RKO (cell line): ENCODE measurements at places on chromosomes 16 and 17.

GRCh38 chr17:58120195-58120822 is 27.9 kb upstream of the OR4D1 start:
- DNase-seq: peak; percentile 67

DNA sequence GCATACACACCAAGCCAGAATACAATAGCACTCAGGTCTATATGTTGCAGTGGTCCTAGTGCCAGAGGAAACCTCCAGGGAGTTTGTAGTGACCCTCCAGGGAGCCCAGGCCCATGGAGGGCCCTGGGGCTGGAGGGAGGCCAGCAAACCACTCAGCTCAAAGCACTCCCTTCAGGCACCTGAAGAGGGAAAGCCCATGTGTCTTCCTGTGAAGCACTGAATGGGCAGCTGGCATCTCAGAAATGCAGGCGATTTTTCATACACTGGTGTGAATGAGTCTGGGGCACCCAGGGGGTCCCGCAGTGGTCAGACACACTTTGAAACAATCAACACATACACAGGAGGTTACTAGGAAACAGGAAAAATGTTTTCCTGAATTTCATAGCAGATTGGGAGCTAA is 12.8 kb downstream of the TBC1D26 start:
- DNase-seq: no peak

GRCh38 chr16:25692351-25692741 is 587 bp downstream of the HS3ST4 start:
- no peak for DNase-seq

- DNase-seq: no peak
Observed at GRCh38 chr16:57383276-57384247, 11.3 kb downstream of the CX3CL1 start.

DNA sequence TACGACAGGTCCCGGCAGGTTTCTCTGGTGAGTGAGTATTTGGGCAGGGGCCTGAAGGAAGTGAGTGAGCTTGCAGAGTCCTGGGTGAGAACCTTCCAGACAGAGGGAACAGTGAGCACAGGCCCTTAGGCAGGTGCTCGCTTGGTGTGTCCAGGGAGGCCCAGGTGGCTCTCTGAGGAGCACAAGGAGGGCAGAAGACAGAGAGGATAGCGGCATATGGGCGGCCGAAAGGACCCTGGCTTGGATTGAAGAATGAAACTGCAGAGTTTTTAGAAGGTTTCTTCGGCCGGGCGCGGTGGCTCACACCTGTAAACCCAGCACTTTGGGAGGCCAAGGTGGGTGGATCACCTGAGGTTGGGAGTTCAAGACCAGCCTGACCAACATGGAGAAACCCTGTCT is 6.7 kb downstream of the DRG2 start:
- DNase-seq: no peak

GRCh38 chr17:38349097-38349730 is 2.4 kb upstream of the SOCS7 start:
- DNase-seq: peak; percentile 84

DNA sequence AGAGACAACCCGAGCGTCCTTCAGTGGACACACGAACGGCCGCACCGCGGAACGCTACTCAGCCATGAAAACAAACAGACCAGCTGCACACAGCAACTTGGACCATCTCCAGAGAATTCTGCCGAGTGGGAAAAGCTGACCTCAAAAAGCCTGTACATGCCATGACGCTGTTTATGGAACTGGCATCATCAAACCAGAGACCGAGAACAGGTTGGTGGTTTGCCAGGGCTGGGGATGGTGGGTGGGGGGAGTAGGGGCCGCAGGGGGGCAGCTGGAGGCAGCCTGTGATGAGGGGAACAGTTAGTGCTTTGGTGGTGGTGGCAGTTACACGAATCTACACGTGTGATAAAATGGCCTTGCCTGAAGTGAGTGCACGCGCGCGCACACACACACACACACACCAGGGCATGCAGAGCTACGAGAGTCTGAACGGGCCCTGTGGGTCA is 169.8 kb downstream of the LAT start:
- DNase-seq: no peak

DNA sequence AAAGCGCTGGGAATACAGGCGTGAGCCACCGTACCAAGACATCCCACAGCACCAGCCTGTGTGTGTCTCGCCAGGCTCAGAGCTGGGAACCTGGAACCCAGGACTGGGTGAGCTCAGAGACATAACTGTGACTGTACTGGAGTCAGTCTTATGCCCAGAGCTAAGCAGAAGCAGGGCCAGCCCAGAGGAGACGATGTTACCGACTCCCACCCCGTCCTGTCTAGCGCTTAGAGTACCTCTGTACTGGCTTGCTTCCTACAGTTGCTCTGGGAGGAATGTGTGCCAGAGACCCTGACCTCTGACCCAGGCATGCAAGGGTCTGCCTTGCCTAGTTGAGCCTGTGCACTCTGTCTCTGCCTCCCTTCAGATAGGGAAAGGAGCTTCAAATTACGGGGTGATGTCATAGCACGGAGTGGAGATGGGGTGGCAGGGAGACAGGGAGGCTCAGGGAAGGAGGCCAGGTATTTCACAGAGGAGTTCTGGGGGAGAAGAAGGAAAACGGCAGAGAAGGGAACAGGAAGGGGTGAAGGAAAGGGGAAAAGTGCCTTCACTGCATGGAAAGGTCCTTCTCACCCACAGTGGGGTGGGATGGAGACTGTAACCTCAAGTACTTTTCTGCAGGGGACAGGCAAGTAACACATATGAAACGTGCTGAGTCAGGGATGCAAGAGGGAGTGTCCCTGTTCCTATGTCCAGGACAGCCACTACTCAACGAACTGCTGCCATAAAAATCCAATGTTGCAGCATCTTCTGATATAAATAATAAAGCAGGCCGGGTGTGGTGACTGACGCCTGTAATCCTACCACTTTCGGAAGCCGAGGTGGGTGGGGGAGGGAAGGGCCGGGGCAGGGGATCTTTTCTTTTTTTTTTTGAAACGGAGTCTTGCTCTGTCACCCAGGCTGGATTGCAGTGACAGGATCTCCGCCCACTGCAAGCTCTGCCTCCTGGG is 5.8 kb upstream of the ARMC5 start:
- peak; percentile 31 for DNase-seq

- no peak for DNase-seq
Observed at GRCh38 chr16:65312071-65312470, 190.2 kb upstream of the CDH11 start.

DNA sequence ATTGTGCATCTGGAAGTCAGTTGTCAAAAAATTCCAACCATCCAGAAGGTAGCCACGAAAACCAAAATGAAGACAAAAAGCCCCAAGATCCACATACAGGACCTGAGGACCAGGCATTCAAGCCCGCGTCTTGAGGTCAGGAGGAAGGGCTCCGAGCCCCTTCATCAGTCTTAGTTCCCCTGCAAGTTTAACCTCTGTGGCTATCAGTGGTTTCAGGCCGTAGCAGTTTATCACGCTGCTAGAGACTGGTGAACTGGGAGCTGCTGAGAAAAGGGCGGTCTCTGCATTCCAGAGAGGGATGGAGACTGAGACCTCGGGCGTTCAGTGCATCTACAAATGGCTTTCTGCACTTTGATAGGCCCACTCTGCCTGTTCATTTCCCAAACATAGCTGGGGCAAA is 70.6 kb downstream of the IRF8 start:
- no peak for DNase-seq

GRCh38 chr17:63533433-63534077 is 10.4 kb downstream of the KCNH6 start:
- DNase-seq: no peak

DNA sequence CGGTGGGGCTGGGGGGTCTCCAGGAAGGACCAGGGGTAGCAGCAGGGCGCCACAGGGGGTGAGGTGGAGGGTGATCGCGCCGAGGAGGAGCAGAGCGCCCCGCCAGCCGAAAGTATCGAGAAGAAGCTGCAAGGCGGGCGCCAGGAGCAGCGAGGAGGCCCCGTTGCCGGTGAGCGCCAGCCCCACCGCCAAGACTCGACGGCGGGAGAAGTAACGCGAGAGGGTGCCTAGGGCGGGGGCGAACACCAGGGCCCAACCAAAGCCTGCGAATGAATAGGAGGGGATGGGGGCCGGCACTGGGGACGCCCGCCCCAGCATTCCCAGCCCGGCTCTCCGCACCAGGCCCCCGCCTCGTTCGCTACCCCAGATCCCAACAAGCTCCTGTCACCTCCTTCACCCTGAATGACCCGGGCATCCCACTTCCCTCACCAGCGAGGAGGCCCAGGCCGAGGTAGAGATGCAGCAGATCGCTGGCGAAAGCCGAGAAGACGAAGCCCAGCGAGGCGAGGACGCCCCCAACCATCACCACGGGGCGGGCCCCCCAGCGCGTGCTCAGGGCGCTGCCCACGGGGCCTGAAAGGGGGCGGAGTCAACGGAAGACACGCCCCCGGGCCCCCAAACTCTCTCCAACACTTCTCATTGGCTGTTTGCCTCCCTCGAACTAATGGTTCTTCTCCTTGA is 1.3 kb downstream of the SLC16A11 start:
- DNase-seq: no peak

DNA sequence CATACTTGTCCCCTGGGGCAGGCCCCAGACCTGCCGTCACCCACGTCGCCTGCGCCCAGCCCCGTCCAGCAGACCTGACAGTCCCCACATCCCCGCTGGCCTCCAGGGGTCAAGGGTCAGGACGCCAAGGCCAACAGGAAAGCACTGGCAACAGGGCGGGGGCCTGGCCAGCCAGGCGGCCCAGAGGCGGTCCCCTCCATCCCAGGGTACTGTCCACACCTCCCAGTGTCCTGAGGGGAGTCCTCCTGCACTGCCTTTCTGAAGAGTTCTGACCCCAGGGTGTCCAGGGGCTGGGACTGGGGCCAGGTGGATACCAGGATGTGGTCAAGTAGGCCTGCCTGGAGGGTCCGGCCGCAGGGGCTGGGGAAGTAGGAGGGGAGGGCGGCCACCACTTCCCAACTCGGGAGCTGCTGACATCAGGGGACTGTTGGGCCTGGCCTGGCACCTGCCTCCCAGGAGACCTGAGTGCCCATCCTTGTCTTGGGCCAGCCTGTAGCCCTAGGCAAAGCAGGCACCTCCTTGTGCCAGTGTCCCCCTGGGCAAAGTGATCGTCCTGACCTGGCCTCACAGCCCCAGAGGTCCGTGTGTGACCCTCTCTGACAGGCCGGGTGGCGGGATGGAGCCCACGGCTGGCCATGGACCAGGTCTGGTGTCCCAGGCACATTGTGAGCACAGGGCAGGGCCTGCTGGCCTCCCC is 6.7 kb upstream of the AXIN1 start:
- no peak for DNase-seq

- DNase-seq: no peak
Observed at GRCh38 chr16:69116256-69116875, 10.9 kb downstream of the HAS3 start.

DNA sequence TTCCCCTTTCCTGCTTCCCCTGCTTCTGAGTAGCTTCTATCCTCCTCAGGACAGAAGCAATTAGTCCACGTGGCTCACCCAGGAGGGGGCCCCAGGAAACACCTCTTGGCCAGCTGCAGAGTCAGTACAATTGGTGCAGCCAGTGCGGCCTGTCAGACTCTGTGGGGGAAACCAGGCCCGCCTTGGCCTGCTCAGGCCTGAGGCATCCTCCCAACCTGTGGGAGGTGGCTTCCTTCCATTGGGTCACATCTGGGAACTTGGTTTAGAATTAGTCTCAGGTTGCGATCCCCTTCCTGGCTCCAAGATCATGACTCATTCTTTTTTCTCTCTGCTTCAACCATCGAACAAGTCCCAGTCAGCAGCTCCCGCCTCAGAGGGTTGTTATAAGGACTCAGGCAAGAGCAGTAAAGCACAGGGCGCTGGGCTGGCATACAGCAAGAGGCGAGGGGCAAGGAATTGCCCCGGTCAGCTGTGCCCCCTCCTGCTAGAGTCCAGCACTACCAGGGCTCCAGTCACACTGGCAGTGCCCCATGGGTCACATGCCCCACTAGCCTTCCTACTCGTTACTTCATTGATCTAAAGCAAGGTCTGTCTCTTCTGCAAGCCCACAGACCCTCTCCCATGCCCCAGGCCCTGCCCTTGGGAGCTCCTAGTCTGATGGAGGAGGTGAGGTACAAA is 8.1 kb upstream of the EPX start:
- DNase-seq: peak; percentile 40

- no peak for DNase-seq
Observed at GRCh38 chr16:48292452-48292851, 45.1 kb upstream of the ABCC11 start.

DNA sequence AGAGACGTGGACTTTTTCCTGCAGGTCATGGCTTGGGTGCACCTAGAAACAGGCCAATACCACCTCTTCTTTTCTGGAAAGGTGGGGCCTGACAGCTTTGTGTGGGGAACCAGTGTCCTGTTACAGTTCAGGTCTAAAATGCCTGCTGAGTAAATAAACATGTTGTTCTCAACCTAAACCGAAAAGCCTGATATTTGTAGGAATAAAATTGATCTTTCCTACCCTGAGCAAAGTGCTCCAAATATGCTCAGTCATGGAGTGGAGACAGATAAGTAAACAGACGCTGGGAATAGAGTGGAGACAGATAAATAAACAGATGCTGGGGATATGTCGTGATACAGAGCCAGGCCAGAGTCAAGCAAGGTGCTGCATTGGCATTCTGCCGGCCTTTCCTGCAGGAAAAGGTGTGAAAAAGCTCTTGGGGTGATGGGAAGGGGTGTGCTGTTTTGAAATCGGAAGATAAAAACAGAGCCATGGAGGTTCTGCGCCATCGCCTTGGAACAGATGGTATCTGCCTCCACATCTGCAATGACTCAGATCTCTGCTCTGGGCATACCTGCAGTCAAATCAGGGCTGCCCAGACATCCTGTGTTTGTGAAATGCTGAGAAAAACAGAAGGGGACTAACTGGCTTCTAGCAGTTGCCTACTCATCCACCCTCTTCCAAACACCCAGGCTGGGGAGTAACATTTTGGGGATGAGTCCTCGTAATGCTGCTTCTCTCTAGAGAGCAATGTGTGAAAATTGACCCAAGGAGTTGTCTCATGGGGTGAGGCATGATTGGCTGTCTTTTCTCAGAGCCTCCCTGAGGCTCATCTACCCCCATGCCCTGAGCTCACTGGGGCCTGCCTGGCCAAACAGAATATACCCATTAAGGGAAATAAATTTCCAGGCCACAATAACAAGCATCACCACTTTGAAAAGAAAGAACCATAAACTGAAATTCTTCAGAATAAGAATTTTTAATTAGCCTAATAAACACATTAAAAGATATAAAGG is 16.8 kb upstream of the TRPV2 start:
- no peak for DNase-seq
